ENCODE measurements at places on chromosomes 6 and 20. TPM values are rescaled to one million over a fixed set of nuclear protein-coding genes. Genes with fewer than 3 reads are reported as not detected.

Gene BIRC7
- polyA plus RNA-seq, result 0.13 TPM

Gene SLC22A7
- polyA plus RNA-seq, result not detected

Gene VPS52
- 54.3 TPM for polyA plus RNA-seq

- H3K4me3 ChIP-seq, result no peak overlapping the region
- no peaks in the 10 kb centered on the region for H3K27me3 ChIP-seq
Observed at GRCh38 chr6:41449399-41450245, 96.6 kb upstream of the FOXP4 start.

- H3K36me3 ChIP-seq, result no peaks in the 10 kb centered on the region
- no peak overlapping the region for H3K27ac ChIP-seq
- no peaks in the 10 kb centered on the region for H3K4me1 ChIP-seq
- no peak for DNase-seq
- no peaks in the 10 kb centered on the region for H3K27me3 ChIP-seq
Observed at GRCh38 chr6:27601668-27602254, 128.9 kb upstream of the ZNF184 start.
